ENCODE measurements at places on chromosomes 16 and 17. TPM values are rescaled to one million over a fixed set of nuclear protein-coding genes. Genes with fewer than 3 reads are reported as not detected.

GRCh38 chr17:82021900-82022309 lies 773 bp downstream of the CENPX start:
- peak; percentile 89 for DNase-seq
- H3K4me1 ChIP-seq: peaks cover 21% of the 10 kb centered on the region
- peak overlapping the region; percentile 92 for H3K4me3 ChIP-seq
- no peaks in the 10 kb centered on the region for H3K27me3 ChIP-seq
- no peaks in the 10 kb centered on the region for H3K36me3 ChIP-seq

GRCh38 chr17:59513934-59514841 lies 51.2 kb upstream of the DHX40 start:
- H3K4me1 ChIP-seq: no peaks in the 10 kb centered on the region
- peak; percentile 10 for DNase-seq
- no peaks in the 10 kb centered on the region for H3K36me3 ChIP-seq
- no peak overlapping the region for H3K27ac ChIP-seq
- no peak overlapping the region for H3K4me3 ChIP-seq

DNA sequence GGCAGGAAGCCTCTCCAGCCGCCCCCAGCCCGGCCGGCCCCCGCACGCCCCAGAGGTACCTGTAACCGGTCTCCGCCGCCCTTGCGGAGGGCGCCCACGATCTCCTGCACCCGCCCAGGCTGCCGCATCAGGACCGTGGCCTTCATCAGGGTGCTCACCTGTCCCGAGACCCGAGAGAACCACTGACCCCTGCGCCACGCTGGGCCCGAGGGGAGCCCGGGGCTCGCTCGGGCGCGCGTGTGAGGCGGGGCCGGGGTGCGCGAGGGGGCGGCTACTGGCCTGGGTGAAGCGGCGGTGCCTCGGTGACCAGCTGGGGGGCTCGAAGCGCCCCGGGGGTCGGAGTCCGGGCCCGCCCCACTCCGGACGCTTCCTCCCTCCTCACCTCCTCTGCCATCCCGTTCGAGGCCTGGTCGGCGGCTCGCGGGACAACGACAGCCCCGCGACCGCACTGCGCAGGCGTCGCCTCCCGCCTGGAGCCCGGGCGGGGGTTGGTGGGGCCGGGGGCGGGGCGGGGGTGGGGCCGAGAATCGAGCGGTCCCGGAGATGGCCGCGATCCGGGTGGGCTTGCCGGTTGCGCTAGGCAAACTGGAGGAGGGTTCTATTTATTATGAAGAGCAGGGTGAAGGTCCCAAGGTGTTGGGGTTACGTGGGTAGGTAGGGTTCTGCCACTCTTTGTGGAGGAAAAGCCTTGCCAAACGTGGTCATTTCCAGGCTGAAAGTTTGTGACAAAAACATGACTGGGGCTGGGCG lies at the start of gene NT5C3B:
NT5C3B (minus strand) TSS at position 433 of the 750 bp plus-strand sequence; CDS start at position 394, 39 bp downstream.
- peak within 1 kb of the TSS; percentile 90 for H3K4me3 ChIP-seq
- DNase-seq: peak; percentile 97
- H3K27me3 ChIP-seq: no peaks in the 10 kb centered on the region
- H3K36me3 ChIP-seq: peaks cover 19% of the 10 kb centered on the region
- peak within 1 kb of the TSS; percentile 45 for H3K27ac ChIP-seq

DNA sequence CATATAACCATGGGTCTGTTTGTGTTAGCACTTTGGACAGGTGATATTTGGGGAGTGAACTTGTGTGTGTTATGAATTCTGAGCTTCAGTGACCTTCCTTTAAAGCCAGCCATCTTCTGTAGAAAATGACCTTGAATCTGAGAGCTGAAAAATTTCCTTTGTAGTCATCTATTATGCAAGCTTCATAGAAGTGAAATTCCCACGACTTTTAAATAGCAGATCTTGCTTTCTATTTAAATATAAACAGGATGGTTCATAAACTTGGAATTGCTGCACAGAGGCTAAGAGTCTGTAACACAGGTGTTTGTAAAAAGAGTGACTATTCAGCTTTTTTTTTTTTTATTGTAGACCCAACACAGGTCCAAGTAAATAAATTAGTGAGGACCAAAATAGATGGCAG lies 85.5 kb downstream of the MARCHF10 start:
- peaks cover 6% of the 10 kb centered on the region for H3K4me1 ChIP-seq
- H3K27me3 ChIP-seq: no peaks in the 10 kb centered on the region
- no peak overlapping the region for H3K27ac ChIP-seq
- H3K4me3 ChIP-seq: no peak overlapping the region
- H3K36me3 ChIP-seq: no peaks in the 10 kb centered on the region

DNA sequence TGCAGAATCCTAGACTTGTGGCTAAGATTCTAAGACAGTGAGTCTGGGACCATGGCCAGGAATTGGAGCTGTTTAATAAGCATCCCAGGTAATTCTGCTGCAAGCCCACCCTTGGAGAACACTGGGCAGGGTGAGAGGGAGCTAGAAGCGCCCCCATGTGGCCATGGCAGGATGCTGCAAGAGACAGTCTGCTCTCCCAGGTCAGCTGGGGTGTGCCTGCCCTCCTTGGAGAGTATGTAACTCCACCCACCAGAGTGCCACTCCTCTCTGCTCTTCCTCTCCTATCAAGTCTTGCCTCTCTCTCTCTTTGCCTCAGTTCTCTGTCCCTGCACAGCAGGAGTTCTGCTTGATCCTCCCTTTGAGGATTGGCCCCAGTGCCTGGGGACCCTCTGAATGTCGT lies 14.9 kb downstream of the RCVRN start:
- H3K36me3 ChIP-seq: no peaks in the 10 kb centered on the region
- no peaks in the 10 kb centered on the region for H3K4me1 ChIP-seq
- no peak for DNase-seq
- no peaks in the 10 kb centered on the region for H3K27me3 ChIP-seq
- no peak overlapping the region for H3K4me3 ChIP-seq

DNA sequence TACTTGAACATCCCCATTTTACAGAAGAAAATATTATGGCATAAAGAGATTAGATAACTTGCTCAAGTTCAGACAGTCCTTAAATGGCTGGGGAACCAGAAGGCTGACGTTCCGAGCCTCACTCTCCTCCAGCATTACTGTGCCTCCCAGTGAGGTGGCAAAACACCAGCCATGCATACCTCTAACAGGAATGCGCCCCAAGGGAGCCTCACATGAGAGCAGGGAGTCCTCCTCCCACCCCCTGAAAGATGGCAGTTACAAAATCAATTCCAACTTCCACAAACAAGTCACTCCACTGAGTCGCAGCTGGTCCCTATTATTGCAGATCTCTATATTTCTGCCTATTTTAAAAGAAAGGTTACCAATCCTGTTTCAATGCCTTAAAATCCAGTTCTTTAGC lies 55.5 kb downstream of the ANKFY1 start:
- peaks cover 18% of the 10 kb centered on the region for H3K36me3 ChIP-seq
- DNase-seq: peak; percentile 83
- H3K4me3 ChIP-seq: no peak overlapping the region
- peak overlapping the region; percentile 7 for H3K27ac ChIP-seq
- no peaks in the 10 kb centered on the region for H3K27me3 ChIP-seq

GRCh38 chr17:68102318-68102758 lies 66.8 kb downstream of the KPNA2 start:
- no peak for DNase-seq
- peak overlapping the region; percentile 45 for H3K27ac ChIP-seq
- peaks cover 6% of the 10 kb centered on the region for H3K4me1 ChIP-seq
- H3K36me3 ChIP-seq: no peaks in the 10 kb centered on the region
- H3K4me3 ChIP-seq: peak overlapping the region; percentile 87

DNA sequence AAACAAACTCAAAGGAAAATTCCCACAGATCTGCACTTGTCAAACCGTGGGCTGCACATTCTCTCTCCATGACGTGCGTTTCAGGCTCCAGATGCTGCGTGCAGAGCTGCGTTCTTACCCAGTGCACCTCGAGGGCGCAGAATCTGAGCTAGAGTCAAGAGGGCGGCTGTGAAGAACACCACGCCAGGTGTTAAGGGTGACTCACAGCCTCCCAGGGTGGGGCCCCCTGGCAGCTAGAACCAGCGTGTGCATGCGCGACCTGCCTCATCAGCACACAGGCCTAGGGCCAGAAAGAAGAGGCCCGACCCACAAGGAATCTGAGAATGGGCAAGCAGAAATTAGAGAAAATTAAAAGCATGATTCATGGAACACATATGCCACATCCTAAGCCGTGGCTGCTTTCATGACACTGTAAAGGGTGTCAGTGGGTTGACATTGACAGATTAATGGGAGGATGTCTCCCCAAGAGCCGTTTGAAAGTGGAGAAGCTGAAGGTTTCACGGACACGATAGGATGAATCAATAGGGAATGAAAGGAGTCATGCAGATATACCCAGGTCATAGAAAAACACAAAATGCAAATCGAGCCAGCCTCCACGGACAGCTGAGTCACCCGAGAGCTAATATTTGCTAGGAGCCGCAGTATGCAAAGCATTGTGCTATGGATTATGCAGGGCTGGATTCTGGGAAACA lies 29.0 kb downstream of the MARCHF10 start:
- H3K4me1 ChIP-seq: peaks cover 31% of the 10 kb centered on the region
- DNase-seq: no peak
- no peaks in the 10 kb centered on the region for H3K27me3 ChIP-seq
- peak overlapping the region; percentile 6 for H3K4me3 ChIP-seq
- peak overlapping the region; percentile 77 for H3K27ac ChIP-seq
- H3K36me3 ChIP-seq: no peaks in the 10 kb centered on the region

DNA sequence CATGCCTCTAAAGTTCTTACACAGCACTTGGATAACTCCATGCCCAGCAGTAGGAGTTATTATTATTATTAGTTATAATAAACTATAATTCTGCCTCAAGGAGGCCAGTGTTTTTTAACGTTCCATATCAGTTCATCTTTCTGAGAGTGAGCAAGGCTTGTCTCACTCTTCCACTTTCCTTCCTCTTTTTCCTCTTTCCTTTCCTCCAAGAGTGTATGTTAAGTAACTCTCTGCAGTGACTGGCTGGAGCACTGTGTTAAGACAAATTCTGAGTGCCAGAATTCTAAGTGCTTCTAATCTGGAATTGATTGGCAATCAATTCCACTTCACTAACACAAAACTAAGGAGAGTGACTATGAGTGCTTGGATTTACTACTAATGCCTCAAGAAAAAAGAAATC lies 16.4 kb downstream of the CLEC19A start:
- H3K27me3 ChIP-seq: no peaks in the 10 kb centered on the region
- no peaks in the 10 kb centered on the region for H3K36me3 ChIP-seq
- DNase-seq: no peak
- H3K4me1 ChIP-seq: no peaks in the 10 kb centered on the region
- no peak overlapping the region for H3K27ac ChIP-seq
- no peak overlapping the region for H3K4me3 ChIP-seq

- H3K36me3 ChIP-seq: no peaks in the 10 kb centered on the region
- DNase-seq: peak; percentile 37
Observed at GRCh38 chr17:69857412-69857835, 217.6 kb upstream of the KCNJ16 start.

GRCh38 chr17:75064040-75064439 lies 17.0 kb downstream of the KCTD2 start:
- no peak overlapping the region for H3K27ac ChIP-seq
- no peaks in the 10 kb centered on the region for H3K27me3 ChIP-seq
- no peak overlapping the region for H3K4me3 ChIP-seq
- peaks cover 17% of the 10 kb centered on the region for H3K4me1 ChIP-seq

DNA sequence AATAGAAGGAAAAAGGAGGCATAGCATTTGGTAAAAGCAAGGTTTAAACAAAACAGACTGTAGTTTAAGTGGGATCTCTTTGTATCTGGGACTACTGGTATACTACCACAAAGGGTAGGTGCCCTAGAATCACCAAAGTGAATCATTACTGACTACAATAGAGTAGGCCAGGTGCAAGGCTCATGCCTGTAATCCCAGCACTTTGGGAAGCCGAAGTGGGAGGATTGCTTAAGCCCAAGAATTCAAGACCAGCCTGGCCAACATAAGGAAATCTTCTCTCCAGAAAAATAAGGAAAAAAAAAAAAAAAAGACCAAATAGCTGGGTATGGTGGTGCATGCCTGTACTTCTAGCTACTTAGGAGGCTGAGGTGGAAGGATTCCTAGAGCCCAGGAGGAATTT lies 60.8 kb upstream of the CORO6 start:
- no peak overlapping the region for H3K4me3 ChIP-seq
- H3K27ac ChIP-seq: no peak overlapping the region
- no peaks in the 10 kb centered on the region for H3K4me1 ChIP-seq
- H3K36me3 ChIP-seq: no peaks in the 10 kb centered on the region
- no peak for DNase-seq

INTS2 gene
- total RNA-seq: 9.8 TPM

ITGAE gene
- 12.4 TPM for total RNA-seq

GJC1 gene
- total RNA-seq: 10.3 TPM

MYH13 gene
- total RNA-seq: not detected

TMC8 gene
- not detected for total RNA-seq

LDHD gene
- total RNA-seq: 3.6 TPM

TBC1D3G gene
- not detected for total RNA-seq

PYY gene
- total RNA-seq: not detected
